ENCODE measurements at places on chromosomes 2 and 18.

DNA sequence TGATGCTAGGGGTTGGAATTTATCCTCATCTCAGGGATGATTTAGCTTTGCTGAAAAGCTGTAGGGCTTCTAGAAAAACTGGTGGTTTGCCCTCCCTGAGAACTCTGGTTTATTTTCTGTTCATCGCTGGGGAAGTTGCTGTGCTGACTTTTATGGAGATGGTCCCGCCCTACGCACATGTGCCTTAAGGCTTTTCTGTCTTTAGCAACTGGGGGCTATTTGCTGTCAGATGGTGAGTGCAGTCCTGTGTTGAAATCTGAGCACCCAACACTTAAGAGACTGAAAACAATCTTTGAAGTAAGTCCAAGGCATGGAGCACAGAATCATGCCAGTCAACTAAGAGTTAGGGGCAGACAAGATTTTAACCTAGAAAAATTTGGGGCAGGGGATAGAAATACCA, 2148.4 kb upstream of the CELF4 start:
- DNase-seq: no peak

DNA sequence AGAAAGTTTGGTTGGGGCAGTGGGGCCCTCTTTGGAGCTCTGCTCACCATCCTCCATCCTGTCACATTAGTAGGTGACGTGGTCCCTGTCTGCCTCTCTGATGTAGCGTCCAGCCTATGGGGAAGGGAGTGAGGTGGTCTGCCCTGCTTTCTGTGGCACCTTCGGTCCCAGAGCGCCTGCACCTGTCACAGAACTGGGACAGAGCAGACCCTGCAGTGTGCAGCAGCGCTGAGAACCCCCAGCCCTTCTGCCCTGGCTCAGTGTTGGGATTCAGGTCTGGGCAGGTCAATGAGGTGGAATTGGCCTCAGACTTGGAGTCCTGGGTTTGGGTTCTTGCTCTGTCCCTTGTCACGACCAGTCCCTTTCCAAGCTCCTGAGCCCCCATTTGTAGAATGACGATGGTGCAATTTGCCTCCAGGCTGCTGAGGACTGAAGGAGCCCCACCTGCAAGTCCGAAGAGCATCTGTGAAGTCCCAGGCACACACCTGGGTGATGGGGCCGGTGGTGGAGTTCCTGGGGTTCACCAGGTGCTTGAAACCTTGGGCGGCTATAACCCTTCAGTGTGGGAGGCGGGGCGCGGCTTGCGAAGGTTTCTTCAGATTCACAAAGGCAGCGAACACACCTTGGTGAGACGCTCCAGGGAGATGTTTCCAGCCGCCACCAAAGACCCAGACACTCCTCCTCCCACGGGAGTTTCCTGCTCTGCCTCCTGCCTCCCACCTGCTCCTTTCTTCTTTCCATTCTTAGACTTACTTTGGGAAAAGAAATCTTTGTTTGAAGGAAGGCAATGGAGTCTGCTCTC, 265.4 kb upstream of the HDAC4 start:
- DNase-seq: no peak

- DNase-seq: no peak
Measured at GRCh38 chr2:126381091-126381490, 274.9 kb upstream of the GYPC start.

DNA sequence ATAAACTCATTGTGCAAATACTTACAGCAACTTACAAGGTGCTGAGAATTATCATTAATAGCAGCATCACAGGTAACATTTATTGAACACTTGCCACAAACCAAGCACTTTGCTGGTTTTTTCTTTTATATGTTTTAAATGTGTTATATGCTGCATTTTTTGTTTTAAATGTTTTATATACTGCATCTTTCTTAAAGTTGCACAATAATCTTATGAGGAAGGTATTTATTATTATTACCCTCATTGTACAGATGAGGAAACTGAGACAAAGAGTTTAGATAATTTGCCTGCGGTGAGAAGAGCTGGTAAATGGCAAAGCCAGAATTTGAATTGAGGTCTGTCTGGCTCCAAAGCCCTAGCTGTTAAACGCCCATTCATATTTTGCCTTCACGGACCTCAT, 52.2 kb upstream of the RIOK3 start:
- no peak for DNase-seq

DNA sequence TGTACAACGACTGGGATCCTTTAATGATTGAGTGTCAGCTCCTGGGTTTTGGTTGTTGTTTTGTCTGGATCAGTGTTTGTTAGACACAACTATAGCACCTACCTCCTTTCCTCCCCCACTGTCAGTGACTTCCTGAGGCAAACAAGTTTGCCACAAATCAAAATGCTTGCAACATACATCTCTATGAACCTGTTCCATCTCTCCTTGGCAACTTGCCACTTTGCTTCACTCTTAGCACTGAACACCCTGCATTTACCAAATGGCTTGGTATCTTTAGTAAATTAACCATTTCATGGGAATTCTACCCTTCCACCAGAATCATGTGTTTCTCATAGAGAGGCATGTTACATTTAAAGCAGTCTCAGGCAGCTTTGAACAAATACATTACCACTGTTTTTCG, 301.1 kb upstream of the TANK start:
- no peak for DNase-seq

- DNase-seq: no peak
Measured at GRCh38 chr2:36413218-36413617, 57.6 kb downstream of the CRIM1 start.

GRCh38 chr2:143452817-143453451, 323.7 kb downstream of the ARHGAP15 start:
- no peak for DNase-seq

GRCh38 chr2:102193074-102193473, 6.3 kb downstream of the IL1RL2 start:
- no peak for DNase-seq

- no peak for DNase-seq
Measured at GRCh38 chr2:27873091-27873490, 17.1 kb downstream of the RBKS start.

DNA sequence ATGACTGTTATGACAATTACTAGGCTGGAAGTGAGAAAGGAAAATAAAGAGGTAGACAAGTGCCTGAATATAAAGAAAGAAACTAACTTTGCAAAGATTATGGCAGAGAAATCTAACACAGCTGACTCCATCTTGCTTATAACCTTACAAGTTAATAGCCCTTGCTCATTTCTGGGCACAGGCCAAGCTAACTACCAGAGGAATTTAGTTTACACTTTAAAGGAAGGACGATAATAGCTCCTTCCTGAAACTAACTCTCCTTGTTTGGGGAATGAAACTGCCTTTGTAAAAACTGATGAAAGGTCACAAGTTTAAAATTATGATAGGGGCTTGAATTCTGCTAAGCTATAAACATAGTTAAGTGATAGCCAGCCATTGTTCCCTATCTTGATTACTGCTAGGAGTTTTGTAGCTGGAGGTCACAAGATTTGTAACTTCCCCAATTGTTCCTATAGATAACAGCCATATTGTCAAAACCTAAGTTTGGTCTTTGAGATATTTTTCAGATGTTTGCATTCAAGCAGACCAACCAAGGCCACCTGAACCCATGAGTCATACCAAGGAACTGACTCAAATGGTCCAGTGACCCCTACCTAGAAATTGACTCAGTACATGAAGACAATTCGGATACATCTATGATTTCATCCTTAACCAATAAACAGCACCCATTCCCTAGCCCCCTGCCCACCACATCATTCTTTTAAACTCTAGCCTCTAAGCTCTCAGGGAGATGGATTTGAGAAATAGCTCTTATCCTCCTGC, 209.2 kb upstream of the LRATD1 start:
- DNase-seq: no peak

DNA sequence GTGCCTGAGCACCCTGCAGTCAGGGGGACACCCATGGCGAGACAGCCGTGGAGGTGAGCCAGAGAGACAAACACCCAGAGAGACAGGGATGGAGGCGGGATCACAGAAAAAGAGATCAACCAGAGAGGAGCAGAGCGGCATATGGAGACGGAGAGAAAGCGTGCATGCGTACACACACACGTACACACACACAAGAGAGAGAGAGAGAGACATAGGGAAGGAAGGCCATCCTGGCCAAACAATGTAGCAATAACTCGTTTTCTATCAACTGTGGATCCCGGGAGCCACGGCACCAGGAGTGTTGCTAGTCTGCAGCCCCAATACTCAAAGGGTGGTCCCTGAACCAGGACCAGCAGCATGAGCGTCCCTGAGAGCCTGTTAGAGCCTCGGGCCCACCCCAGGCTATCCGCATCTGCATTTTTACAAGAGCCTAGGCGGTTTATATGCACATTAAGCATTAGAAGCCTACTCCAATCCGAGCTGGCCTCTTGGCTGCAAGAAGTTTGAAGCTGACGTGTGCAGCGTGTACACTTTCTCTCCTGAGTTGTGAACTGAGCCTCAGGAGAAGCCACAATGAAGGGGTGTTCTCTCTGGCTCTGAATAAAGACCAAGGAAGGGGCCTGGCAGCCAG, 50.1 kb upstream of the MYCN start:
- no peak for DNase-seq

- DNase-seq: no peak
Measured at GRCh38 chr2:227889336-227889735, 17.9 kb downstream of the DAW1 start.

GRCh38 chr2:62706721-62707521, 1.4 kb downstream of the EHBP1 start:
- DNase-seq: no peak

DNA sequence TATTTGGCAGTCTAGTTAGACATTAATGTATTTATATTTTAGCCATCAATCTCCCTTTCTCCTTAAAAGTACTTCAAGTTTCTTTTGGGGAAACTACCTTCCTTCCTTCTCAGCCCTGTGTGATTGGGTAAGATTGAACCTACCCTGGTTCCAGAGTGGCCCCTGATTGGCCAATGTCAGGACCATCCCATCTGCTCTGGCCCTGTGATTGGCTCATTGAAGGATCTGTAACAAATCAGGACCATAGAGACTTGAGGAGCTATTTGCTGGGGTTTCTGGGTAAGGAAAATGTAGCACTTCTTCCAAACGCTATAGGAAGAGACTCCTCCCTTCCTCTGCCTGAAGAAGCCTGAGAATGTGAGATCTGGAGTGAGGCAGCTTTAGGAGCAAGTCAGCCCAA, 59.3 kb downstream of the AQP4 start:
- no peak for DNase-seq

DNA sequence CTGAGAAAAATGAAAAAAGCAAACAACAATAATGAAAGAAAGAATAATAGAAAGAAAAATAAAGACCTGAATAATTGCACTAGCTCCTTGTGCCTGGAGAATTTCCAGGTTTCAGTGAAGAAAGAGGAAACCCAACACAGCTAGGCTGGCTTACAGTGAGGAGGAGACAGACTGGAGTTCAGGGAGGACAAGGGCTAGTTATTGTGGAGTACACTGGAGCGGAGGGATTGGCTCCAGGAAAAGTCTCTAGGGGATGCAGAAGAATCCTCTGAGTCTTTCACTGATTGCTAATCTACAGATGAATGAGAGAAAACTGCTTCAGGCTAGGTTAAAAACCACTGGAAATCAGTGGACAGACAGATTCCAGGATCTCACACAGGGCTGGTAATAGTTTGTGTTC, 163.6 kb upstream of the RBMS1 start:
- DNase-seq: no peak

- no peak for DNase-seq
Measured at GRCh38 chr2:86216575-86217555, 17.6 kb downstream of the MRPL35 start.

DNA sequence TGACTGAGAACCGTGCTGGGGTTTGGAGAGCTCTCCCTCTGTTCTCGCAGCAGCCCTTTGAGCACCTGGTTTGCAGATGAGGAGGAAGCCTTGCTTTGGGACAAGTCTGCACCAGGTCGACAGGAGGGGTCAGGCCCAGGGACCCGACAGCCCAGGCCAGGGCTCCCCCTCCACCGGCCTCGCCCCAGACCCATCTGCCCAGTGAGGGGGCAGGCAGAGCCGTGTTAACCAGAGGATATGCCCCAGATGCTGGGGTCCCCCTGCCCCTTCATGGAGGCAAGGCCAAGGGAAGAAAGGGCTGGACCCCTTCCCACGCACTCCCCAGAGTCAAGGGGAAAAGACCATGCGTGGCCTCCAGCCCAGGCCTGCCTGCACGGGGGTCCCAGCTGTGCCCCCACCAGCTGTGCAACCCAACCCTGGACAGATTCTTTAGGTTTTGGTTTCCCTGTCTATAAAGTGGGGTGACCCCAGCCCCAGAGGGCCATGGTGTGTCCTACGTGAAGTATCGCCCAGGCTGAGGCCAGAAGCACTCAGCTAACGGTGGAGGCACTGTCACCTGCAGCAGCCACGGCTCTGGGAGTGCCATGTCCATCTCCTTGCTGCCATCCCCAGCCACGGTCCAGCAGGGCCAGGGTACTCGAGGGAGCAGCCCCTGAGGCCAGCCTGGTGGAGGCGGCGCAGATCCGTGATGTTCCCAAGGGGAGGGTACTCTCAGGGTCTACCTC, 4.8 kb upstream of the SNED1 start:
- no peak for DNase-seq

- DNase-seq: no peak
Measured at GRCh38 chr2:33665039-33665438, 65.9 kb upstream of the FAM98A start.

DNA sequence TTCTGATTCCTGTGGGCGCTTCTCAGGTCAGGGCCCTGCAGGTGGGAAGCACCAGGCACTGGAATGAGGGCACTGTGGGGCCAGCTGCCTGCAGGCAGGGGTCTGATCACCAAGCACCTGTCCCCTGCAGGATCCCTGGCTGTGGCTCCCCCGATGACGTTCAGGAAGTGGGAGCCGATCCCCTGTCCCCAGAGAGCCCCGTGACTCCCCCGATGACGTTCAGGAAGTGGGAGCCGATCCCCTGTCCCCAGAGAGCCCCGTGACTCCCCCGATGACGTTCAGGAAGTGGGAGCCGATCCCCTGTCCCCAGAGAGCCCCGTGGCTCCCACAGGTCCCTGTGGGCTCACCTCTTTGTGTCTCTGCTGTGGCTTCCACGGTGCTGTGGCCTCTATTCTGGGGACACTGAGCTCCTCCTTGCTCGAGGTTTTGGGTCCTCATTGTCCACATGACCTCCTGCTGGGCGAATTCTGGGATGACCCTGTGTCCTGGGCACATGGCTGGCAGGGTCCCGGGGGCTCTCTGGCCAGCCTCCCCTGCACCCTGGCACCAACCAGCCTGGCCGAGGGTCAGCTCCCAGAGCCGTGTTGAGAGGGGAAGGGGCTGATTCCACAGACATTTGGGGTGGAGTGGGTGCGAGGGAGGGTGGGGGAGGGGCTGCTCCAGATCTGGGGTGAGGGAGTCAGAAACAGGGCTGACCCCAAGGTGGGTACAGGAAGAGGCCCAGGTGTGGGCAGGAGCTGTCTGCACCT, 4.8 kb downstream of the NEU4 start:
- DNase-seq: no peak

DNA sequence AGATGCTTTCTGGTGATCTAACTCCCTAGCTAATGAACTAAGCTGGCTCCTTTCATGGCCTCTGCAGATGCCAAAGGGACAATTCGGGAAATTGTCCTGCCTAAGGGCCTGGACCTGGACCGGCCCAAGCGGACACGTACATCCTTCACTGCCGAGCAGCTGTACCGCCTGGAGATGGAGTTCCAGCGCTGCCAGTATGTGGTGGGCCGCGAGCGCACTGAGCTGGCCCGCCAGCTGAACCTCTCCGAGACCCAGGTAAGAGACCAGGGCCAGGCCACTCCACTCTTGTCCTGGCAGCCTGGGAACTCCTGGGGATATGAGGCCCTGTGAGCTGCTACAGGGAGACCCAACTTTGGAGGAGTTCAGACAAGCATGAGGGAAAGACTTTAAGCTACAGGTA, 14.7 kb upstream of the ATP6V1B1 start:
- DNase-seq: no peak
